Globus pallidus (tissue), 1 donor: ENCODE measurements at places on chromosomes 2 and 18.

DNA sequence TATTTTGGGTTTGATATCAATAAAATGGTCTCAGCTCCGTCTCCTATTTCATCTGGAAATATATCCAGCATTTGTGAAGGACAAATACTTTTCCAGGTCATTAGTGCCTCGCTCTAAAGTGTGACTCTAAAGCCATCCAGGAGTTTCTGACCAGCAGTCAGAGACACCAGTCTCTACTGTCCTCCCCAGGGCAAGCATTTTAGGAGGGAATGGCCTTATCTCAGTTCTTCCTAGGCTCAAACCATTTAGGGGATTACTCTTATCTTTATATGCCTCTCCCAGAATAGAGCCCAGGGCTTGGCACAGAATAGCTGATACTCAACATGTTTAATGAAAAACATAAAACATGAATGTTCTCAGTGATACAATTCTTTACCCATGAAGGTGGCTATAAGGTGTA is 187.6 kb downstream of the NAPG start:
- no peak for DNase-seq

DNA sequence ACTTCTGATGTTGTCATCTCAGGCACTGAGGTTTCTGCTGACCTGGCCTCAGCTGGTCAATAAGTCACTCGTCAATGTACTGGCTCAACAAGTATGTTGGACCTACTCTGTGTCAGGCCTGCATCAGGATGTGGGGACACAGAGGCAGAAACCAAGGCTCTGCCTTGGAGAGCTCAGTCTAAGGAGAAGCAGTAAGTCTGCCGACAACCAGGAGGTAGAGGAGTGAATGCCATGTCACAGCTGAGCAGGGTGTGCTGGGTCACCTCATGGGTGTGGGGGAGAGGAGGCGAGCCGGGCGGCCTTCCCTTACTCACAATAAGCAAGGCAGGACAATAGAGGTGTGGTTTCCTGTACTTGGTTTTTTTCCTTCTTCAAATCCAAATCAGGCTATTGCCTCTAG is 75.8 kb downstream of the COLEC12 start:
- no peak for DNase-seq

GRCh38 chr2:1676091-1676912 is 68.0 kb downstream of the PXDN start:
- DNase-seq: no peak

GRCh38 chr2:160379399-160379798 is 114.2 kb downstream of the RBMS1 start:
- no peak for DNase-seq

GRCh38 chr2:72920318-72921087 is 3.2 kb downstream of the EMX1 start:
- no peak for DNase-seq

DNA sequence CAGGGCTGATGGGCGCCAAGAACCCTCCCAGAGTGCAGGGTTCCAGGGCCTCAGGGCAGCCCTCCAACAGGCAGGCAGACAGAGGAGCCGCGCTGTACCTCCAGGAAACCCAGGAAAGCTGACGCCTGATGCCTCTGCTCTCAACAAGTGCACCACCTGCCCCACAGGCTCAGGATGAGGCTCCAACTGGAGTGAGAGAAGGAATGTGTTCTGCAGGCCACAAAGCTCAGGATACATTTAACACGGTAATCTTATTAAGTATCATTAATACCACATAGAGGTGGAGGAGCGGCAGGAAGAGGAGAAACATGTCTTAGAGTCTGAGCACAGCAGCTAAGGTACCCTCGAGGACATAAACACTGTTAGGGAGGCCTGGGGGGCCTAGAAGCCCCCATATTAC is 155.9 kb upstream of the CAPN13 start:
- DNase-seq: no peak

- DNase-seq: no peak
These were observed 3.1 kb downstream of the PSD4 start for GRCh38 chr2:113176696-113177355.

- DNase-seq: peak; percentile 95
These were observed 365 bp upstream of the KHK start for GRCh38 chr2:27086090-27086723.
